ENCODE measurements at places on chromosomes 11 and 22.

DNA sequence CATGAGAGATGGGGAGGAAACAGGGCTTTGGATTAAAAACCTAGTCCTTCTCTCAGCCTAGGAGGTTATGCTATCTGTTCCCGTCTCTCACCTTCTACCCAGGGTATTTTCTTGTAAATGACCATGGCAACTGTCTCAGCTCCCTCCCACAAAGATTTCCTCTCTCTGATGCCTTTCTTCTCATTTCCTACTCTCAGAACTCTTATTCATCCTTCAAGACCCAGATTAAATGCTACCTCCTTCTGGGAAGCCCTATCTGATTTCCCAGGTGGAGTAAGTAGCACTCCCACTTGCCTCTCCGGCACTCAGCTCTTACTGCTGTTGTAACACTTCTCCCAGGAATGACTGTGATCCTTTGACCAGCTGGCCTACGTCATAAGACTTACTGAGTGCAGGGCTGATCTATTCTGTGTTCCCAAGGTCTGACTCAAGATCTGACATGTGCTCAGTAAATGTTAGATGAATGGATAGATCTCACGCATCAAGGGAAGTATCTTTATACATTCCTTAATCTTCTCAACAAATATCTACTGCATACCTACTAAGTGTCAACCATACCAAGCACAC is 175.0 kb downstream of the TENM4 start:
- DNase-seq: no peak

GRCh38 chr11:117715801-117716200 is 81.2 kb downstream of the DSCAML1 start:
- DNase-seq: no peak

DNA sequence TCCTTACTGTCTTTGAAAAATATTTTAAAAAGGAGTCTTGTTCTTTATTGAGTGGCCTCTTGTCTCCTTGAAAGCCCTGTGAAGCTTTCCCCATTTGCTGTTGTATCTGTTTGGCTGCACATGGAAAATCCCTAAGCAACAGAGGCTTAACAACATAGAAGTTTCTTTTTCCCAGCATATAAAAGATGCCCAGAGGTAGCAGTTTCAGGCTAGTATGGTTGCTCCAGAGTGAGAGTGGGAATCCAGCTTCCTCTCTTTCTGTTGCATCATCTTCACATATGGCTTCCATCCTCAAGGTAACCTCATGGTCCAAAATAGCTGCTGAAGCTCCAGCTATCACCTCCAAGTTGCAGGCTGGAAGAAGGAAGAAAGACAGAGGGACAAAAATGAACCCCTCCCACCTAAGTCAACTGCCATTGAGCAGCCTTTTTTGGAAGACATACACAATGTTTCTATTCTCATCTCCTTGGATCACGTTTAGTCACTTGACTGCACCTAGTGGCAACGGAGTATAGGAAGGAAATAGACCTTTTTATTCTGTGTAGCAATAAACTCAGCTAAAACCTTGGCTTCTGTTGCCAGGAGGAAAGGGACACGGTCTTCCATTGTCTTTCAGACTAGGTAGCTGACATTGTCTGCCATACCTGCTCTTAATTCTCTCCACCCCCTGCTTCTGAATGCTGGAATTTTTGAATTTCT is 5.3 kb downstream of the CSF2RB start:
- DNase-seq: no peak

- DNase-seq: no peak
Observed at GRCh38 chr11:68008381-68009337, 1.5 kb upstream of the ALDH3B1 start.

- DNase-seq: no peak
Observed at GRCh38 chr22:17827466-17827865, 53.2 kb upstream of the BID start.

DNA sequence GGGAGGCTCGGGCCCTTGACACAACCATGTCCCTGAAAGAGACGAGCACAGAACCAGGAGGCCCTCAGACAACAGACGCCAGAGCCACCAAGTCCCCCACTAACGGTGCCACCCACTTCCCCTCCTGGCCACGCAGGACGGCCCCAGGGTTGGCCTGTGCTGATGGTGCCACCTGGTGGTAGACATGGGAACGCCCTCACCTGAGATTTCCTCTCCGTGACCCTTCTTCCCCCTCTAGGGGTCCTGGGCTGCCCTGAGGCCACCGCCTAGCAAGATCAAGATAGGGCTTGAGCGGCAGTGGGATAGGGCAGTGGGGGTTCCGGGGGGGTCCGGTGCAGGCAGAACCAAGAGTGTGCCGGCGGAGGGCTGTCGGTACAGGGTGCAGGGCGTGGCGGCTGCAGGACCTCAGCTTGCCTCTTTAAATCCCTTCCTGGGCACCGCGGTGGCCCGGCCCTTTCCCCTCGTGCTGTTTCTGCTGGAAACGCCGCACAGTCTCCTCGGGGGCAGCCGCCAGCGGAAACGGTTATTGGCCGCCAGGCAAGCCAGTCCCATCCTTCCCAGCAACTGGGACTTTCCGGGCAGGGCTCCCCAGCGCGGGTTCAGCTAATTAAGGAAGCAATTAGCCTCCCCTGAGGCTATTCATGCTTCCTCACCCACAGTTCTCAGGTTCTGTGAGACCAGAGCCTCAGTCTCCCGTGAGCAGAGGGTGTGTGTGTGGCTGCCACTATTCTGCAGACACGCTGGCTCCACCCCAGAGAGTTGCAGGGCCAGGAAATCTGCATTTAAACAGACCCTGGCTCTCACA is 5.5 kb upstream of the NFAM1 start:
- no peak for DNase-seq

GRCh38 chr22:32327066-32327465 is 30.6 kb upstream of the RFPL3 start:
- DNase-seq: no peak

GRCh38 chr11:56172256-56172830 is 4.1 kb upstream of the OR5J2 start:
- no peak for DNase-seq

GRCh38 chr11:36540998-36541397 is 26.8 kb upstream of the RAG1 start:
- no peak for DNase-seq

GRCh38 chr22:29700900-29701154 is 19.0 kb upstream of the CABP7 start:
- no peak for DNase-seq

DNA sequence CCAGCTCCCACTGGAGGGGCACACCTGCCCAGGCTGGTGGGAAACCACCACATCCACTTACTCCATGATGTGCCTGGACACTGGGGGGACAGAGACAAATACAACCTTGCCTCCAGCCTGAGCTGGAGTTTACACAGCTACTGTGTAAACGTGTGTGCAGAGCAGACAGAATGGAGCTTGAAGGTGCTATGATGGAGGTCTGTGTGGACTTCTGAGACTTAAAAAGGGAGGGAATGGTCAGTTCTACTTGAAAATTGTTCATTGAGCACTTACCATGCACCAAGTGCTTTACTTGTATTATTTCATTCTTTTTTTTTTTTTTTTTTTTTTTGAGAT is 11.2 kb downstream of the CDCA5 start:
- DNase-seq: no peak

GRCh38 chr11:128843198-128843785 is 23.8 kb downstream of the KCNJ1 start:
- DNase-seq: no peak

DNA sequence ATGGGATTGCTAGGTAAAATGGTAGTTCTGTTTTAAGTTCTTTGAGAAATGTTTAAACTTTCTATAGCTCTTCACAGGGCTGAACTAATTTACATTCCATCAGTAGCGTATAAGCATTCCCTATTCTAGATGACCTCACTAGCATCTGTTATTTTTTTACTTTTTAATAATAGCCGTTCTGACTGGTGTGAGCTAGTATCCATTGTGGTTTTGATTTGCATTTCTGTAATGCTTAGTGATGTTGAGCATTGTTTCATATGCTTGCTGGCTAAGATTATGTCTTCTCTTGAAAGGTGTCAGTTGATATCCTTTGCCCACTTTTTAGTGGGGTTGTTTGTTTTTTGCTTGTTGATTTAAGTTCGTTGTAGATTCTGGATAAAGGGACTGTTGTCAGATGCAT is 35.9 kb downstream of the MMP27 start:
- peak; percentile 25 for DNase-seq

GRCh38 chr22:30763815-30764673 is 69.4 kb downstream of the OSBP2 start:
- peak; percentile 24 for DNase-seq

DNA sequence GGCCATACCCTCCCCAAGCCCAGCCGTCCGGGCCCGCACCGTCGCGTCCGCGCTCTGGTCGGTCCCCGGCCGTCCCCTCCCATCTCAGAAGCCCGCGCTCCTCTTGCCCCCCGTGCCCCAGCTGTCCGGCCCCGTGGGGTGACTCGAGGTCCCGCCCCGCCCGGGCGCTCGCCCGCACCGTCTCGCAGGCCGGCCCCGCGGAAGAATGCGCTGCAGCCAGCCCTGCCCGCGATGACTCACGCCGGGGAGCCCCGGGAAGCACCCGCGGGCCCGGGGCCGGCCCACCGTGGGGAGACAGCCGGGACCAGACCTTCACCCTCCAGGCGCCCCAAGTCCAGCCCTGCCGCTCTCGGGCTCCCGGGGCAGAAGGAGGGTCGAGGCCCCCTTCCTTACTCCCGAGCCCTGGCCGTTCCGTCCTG is 320 bp upstream of the PHLDA2 start:
- no peak for DNase-seq

DNA sequence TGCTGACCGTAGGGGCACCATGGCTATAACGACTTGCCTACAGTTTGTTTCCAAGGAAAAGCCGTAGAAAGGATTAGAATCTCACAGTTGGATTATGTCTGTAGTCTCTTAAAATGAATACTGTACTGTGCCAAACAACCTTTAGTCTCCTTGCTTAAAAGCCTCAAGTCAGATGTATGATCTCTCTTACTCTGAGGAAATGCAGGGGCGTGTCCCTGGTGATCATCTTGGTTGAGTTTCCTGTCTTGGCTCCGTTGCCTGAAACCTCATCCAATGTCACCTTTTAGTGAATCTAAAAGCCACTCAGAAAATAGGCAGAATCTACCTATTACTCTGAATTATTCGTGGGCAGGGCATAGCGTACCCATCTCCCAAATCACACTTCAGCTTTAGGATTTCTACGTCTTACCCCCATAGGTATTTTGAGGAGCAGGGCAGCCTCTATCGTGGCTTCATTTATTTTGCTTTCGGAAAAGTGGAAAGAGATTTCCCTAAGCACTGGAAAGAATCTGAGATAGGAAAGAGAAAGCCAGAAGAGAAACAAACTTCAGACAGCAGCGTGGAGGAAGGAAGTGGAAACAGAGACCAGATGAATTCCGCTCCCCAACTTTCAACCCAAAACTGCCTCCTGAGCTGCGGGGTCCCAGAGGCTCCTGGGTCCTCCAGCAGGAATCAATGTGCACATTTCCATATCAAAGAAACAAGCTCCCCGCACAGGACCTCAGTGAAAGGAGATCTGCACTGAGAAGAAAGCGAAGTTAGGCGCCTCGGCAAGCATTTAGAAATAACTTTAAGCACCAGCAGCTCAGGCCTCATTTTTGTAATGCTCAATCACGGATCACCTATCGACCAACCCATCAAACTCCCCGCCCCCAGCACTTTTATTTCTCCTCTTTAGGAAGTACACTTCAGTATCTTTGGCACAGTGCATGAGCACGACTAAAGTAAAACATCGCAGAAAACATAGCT is 245.8 kb downstream of the ETS1 start:
- DNase-seq: no peak

DNA sequence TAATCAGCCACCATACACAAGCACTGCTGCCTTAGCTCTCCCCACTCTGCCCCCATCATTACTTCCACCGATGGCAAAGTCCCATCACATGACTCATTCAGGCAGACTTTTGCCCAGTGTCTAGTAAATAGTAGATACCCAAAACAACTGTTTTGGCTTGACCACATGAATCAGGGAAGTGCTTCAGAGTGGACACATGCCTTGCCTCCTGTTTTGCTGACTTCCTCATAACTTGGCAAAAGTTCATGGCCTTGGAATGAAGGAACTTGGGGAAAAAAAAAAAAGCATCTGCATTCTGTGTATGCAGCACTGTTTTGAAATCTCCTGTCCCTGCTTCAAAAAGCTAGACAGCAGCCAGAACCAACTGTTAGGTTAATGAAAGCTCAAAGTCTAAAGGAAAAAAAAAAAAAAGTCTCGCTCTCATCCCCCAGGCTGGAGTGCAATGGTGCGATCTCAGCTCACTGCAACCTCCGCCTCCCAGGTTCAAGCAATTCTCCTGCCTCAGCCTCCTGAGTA is 335.3 kb downstream of the FAM181B start:
- no peak for DNase-seq

DNA sequence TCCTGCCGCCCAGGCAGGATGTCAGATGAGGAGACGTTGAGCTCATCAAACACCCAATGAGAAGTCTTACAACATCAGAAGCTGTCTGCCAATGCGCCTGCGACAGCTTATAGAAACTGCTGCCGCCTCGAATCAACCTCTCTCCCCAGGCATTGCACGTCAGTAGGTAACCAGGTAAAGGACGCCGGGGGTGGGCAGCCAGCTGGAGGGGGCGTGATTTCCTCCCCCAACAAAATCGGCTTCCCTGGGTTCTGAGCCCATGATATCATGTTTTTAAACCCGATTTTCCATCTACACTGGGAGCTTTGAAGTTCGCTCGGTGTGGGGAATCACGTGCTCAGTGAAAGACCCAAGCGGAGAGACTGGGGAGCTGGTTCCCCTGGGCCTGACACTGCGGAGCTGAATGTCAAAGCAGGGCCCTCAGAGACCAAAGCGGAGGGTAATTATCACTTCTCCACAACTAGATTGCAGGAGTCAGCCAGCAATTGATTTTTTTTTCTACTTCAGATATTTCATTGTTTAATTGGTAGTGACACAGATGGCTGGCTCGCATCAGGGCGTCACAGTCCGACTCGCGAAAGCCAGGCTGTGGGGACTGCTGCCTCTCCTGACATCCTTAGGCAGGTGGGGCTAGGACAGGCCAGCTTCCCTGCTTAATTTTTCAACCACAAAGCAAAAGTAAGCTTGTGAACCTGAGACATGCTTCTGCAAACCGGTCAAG is 15.4 kb downstream of the FAM83F start:
- DNase-seq: no peak

- no peak for DNase-seq
Observed at GRCh38 chr22:46848197-46848596, 85.7 kb downstream of the TBC1D22A start.

- peak; percentile 96 for DNase-seq
Observed at GRCh38 chr11:36149538-36150242, 139.5 kb downstream of the COMMD9 start.

DNA sequence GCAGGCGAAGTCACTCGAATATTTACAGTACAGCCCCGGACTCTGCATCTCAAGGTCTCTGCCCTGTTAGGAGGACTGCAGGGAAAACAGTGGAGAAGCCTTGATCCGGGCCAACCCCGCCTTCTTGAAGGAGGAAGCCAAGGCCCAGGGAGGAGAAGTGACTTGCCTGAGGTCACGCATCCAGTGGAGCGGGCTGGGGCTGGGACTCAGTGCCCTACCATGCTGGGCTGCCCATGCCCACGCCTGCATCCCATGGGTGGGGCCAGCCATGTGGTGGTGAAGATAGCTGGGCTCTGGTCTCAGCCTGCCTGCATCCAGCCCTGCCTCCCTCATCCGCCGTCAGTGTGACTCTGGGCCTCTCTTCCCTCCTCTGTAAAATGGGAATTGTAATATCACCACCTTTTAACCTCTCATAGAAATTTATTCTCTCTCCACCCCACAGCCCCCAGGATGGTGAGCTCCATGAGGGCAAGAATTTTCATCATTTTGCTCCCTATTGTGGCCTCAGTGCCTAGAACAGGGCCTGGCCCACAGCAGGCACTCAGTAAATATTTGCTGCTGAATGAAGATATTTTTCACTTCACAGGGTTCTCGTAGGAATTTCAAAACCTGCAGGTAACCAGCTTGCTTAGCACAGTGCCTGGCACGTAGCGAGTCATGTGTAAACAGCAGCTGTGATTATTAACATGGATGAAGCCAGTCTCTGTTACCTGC is 57.3 kb downstream of the OTOG start:
- no peak for DNase-seq

- no peak for DNase-seq
Observed at GRCh38 chr11:10653261-10653660, 40.3 kb downstream of the IRAG1 start.

All from fibroblast of skin of left biceps (primary cell).